ENCODE measurements at places on chromosomes 7 and 10.

DNA sequence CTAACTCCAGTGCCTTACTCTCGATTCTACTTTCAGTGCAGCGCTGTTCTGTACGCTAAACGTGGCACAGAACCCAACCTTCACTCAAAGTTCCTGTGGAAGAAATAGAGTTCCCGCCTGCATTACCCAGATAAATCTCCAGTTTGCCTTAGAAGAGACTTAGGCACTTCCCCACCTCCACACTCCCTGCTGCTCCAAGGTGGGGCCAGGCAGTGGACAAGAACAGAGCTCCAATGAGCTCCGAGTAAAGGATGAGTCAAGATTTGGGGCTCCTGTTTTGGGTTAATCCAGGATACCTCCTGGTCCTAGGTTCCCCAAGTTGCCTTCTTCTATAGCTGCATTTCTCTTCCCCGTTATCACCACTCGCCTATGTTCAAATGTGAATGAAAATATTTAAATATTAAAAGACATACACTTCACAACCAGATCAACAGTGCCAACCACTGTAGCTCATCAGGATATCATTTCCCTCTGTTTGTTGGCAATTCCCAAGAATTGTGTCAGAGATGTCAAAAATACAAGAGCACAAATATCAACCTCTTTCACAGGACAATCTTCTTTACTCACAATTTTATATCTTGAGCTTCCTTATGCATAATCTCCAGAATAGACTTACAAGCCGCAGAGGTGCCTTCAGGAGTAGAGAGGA lies 48.0 kb downstream of the MALSU1 start:
- DNase-seq, result no peak

- no peak for DNase-seq
Observed at GRCh38 chr10:131312478-131312836, 936 bp upstream of the TCERG1L start.

DNA sequence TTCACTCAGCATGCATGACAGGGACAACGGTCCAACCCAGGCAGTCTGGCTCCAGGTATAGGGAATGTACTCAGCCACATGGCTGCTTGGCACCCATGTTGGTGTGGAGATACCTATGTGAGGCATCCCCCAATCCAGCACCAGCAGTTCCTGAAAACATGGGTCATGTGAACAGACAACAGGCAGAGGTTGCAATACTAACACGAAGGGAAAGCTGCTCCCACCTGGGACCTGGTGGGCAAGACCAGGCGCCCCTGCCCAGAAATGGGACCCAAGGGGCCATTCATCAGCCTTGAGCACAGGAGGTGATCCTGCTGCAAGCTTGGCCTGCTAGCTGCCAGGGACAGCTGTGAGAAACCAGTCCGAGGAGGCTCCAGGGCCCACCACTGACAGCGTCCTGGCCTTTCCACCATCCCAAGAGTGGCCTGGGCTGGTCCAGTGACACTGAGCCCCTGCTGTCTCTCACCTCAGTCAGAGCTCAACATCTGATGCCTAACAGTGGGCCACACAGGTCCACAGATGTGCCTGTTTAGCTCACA lies 142.3 kb downstream of the ARHGAP22 start:
- no peak for DNase-seq

DNA sequence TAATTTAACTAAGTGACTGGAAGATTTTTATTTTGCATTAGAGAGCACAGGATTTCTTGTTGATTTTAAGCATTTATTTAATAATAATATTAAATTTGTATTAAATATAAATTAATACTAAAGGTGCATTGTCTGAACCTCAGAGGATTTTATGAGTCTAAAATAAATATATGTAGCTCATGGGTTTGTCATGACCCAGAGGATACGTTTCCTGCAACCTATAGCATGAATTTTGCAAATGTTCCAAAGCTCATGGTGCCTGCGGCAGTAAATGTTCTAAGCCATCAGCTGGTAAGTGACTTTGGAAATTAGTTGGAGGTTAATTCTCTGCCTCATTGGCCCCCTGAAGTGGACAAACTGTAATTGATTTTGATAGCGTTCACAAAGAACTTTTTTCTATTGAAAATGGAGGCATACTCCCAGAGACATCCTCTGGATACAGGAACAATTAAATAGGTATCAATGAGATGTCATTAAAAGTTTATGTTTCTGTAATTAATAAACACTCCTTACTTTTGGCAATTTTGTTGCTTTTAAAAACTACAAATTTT lies 397.4 kb downstream of the ANKRD7 start:
- DNase-seq, result no peak

DNA sequence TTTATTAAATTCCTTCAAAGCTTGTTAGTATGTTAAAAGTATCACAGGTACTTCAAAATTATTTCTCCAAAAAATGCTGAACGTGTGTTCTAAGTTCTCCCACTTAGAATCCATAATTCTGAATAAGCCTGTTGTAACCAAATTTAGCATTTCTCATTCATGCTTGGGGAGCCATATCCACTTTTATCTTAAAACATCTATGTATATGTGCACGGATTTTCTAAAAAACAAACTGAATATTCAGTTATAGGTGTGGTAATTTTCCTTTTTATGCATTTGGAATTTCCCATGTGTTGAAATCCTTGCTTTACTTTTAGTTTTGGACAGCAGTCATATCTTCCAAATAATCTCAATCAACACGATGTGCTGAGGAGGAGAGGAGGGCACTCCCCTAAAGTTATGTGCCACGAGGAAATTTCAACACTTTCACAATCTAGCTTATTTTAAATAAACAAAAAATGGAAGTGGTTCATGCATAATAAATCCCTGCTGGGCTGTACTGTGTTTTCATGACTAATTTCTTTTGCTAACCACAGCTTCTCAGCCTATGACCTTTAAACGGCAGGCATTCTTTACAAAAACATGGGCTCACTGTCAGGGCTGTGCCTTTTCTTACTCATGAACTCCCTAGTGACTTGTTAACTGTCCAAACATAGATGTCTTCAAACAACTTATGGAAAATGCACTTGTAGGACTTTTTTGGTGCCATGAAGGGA lies 380.3 kb upstream of the SEMA3C start:
- DNase-seq, result peak; percentile 48

DNA sequence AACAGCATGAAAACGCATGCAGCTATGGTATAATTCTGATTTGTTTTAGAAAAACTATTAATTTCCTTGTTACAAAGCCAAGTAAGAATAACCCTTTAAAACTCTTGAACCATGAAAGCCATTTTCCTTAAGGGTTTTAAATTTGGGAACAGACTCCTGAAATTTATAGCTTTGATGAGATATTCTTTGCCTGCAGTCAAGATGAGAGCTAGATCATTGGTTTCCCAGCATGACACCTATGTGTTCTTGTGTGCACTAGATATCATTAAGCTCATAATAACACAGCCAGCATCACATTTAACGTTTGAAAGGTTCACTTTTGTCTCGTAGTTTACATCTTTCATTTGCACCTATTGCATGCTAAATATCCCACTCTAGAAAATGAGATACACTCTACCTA lies 202.2 kb downstream of the PHF14 start:
- no peak for DNase-seq

- DNase-seq, result no peak
Observed at GRCh38 chr7:8051998-8052397, 83.4 kb downstream of the GLCCI1 start.

GRCh38 chr10:71966046-71967004 lies 2.1 kb downstream of the CHST3 start:
- DNase-seq, result no peak

DNA sequence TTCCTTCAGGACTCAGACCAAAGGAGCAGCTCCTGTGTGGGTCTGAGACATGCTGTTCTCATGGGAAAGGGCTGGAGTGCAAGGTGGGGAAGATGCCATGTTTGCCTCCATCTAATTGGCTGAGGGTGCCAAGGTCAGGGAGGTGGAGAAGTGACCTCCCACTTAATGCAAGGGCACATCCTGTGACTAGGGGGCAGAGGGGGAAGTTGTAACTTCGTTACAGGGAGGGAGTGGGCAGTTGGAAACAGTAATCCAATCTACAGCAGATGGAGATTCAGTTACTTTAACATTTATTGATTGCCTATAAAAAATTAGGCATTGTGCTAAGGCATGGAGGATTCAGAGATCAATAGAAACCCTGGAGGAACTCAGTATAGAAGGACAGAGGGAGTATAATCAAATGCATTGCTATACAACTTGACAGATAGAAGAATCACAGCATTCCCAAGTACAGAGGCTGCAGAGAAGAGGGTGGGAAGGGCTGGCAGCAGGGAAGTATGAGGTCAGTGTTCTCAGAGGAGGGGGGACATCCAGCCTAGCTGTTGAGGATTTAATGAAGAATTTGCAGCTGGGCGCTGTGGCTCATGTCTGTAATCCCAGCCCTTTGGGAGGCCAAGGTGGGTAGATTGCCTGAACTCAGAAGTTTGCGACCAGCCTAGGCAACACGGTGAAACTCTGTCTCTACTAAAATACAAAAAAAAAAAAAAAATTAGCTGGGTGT lies 75.9 kb downstream of the CCNY start:
- DNase-seq, result no peak

- no peak for DNase-seq
Observed at GRCh38 chr7:38070718-38071117, 107.3 kb upstream of the STARD3NL start.

GRCh38 chr10:5311617-5312016 lies 53.1 kb upstream of the UCN3 start:
- DNase-seq, result no peak

DNA sequence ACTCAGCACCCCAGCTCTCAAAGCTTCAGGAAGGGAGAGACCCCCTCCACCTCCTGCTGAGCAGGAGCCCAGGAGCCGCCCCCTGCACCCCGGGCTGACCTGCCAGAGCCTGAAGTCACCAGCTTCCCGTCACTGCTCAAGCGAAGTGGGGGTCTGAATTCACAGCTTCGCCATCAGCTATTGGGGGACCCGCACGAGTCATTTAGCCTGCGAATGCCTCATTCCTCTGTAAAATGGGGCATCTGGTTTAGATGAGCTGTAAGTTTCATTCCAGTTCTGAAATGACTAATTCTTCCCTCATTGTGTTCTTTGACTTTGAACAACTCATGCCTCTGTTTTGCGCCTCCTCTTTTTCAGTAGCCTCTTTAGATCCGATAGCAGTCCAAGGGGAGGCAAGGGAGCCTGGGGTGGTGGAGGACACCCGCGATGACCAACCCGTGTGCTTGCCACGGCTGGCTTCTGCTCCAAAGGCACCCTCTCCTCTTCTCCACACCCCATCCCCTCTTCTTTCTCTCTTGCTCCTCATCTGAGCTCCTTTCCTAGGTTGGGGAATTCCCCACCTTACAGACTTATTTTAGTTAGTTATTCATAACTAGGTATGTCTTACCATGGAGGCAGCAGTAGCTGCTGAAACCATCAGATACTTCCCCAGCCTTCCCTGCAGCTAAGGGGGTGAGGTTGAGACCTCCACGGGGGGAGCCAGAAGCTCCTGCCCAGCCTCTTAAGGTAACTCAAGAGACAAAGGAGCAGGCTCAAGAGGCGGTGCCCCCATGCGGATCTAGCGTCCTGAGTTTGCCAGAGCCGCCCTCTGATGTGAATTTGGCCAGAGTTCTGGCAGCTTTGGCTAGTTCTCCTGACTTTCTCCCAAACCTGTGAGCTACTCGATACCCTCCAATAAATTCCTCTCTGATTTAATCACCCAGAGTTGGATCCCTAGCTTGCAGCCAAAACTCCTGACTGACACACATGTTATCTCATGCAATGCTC lies 47.7 kb downstream of the RBM17 start:
- DNase-seq, result no peak

DNA sequence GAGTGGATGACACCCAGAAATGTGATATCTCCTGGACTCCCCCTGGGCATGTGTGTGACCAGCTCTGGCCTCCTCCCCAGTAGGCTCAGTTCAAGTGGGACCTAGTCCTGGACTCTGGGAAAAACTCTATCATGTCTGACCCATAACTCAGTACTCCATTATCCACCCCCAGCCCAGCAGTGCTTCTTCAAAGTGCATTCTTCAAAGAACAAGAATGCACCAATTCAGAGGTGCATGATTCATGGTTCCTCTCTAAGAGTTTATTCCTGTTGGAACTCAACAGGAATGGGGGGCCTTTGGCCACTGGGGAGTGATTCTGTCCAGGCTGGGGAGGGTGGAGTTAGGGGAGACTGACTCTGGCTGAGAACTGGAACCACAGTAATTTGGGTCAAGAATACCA lies 173.6 kb upstream of the CXCL12 start:
- DNase-seq, result no peak

DNA sequence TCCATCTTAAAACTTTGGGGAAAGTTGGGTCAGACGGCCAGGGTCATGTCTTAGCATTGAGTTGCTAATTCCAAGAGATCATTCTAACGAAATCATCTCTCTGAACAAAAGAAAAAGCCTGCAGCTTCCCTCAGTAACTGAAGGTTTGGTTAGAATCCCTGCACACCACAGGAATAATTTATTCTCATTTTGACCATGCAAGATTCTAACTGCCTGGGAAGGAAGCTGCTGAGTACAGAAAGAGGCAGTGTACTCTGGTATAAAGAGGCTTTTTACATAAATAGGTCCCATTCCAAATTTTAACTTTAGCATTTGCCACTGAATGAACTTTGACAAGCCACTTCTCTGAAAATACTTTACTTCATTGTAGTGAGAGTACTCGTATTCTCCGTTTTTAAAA lies 76.9 kb upstream of the RSBN1L start:
- DNase-seq, result no peak

- no peak for DNase-seq
Observed at GRCh38 chr10:5555021-5555510, 30.3 kb downstream of the CALML3 start.

DNA sequence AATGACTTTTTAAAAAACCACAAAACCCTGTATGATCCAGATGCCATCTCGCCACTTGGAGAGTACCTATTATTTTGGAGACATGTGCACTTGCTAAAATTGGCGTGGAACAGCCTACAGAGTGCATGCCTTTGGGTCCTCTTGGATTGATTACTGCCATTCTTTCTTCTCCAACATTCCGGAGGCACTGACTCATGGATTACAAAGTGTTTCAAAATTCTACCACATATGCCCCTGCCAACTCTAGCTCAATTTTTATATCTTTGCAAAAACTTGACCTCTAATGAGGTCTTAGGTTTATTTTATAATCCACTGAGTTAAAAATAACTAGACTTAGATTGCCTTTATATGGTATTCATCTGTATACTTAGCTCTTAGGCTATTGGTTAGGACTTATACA lies 55.8 kb upstream of the KIF5B start:
- DNase-seq, result no peak

DNA sequence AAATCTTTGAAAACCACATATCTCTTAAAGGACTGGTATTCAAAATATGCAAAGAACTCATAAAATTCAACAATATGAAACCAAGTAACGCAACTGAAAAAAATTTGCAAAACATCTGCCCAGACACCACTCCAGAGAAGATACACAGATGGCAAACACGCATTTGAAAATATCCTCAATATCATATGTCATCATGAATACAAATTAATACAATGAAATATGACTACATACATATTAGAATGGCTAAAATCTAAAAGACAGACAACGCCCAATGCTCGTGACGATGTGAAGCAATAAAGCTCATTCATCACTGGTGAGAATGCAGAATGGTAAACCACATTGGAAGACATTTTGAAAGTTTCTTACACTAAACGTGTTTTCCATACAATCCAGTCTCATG lies 770.1 kb upstream of the CELF2 start:
- no peak for DNase-seq

GRCh38 chr10:28940158-28940888 lies 263.0 kb downstream of the BAMBI start:
- peak; percentile 75 for DNase-seq

- DNase-seq, result no peak
Observed at GRCh38 chr10:65534771-65535170, 1391.1 kb upstream of the LRRTM3 start.
